ENCODE measurements at places on chromosomes 13 and 19.

DNA sequence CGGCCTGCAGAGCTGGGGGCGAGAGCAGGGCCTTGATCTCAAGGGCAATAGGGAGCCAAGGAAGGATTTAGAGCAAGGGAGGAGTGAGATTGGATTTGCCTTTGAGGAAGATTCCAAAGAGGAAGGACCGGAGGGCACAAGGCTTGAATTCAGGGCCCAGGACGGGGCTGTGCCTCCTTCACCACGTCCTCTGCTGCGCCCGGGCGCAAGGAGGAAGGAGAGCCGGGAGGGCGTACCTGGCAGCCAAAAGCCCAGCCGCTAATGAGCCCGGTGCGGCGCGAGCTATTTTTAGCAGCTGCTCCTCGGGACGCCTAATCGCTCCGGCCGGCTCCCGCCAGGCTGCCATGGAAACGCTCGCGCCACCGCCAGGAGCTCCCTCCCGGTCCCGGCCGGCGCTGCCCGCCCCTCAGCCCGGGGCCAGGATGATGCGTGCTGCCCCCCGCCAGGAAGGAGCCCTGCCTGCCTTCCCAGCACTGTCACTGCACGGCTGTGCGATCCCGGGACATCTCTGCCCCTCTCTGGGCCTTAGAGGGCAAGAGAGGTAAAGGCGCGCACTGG, 31.3 kb downstream of the TINCR start:
- no peak for DNase-seq

GRCh38 chr13:31950111-31950815, 81.3 kb upstream of the FRY start:
- no peak for DNase-seq

DNA sequence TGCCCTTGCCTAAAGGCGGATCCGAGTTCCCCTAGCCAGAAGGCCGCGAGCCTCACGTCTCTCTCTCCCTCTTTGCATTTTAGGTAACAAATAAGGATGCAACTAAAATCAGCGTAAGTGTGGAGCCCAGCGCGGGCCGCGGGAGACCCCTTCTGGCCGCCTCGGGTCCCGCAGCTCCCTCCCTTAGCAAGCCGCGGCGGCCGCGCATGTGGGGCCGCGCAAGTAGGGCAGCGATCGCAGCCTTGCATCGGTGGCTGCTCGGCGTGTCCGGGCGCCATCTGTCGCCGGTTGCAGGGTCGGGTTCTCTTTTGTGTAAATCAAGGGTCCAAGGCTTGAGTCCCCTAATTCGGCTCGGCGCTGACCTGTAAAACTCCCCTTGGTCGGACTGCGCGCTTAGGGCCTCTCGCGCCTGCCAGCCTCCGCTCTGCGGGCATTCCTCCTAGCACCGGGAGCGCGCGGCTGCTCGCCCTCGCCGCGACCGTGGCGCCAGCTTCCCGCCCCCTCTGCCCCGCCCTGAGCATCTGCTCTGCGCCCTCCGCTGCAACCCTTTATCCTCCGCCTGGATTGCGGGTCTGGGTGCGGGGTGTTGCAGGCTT, 2.7 kb downstream of the VSTM2B start:
- DNase-seq = peak; percentile 13

- DNase-seq = no peak
Observed at GRCh38 chr13:112506046-112506445, 81.9 kb downstream of the TUBGCP3 start.

DNA sequence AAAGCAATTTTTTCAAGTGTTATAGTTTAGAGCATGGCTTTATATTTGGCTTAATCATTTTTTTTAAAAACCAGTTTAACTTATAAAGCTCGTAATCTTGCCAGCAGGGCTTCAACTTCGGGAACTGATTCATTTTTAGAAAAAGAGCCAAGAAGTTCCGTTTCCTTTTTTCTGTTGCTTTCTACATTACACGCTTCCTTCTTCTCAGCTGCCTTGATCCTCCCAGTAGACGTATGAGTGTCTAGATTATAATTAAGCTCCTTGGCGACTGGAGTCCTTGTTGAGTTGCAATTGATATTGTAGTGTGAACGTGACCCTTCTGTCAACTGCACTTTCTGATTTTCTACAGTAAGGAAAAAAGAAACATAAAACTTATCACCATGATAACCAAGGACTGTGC, 497.2 kb downstream of the DIAPH3 start:
- no peak for DNase-seq

- DNase-seq = no peak
Observed at GRCh38 chr13:113566227-113566561, 18.4 kb upstream of the TFDP1 start.

DNA sequence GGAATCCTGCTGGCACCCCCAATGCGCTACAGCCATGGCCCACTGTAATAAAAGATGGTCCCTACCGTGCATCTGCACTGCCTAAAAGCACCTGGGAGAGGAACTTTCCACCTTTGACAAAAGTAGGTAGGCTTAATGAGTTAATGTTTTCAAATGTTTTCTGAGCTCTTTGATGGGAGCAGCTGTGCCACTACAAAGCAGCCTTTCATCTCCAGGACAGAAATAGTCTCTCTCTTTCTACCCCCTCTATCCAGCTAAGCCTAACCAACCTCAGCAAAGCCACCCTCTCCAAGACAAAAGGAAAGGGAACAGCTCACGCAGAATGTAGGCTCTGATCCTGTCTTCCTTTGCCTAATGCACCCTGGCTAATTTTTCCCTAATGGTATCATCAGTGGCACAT, 560.2 kb downstream of the UQCRFS1 start:
- DNase-seq = no peak

- no peak for DNase-seq
Observed at GRCh38 chr19:6416658-6417405, 7.8 kb downstream of the KHSRP start.

DNA sequence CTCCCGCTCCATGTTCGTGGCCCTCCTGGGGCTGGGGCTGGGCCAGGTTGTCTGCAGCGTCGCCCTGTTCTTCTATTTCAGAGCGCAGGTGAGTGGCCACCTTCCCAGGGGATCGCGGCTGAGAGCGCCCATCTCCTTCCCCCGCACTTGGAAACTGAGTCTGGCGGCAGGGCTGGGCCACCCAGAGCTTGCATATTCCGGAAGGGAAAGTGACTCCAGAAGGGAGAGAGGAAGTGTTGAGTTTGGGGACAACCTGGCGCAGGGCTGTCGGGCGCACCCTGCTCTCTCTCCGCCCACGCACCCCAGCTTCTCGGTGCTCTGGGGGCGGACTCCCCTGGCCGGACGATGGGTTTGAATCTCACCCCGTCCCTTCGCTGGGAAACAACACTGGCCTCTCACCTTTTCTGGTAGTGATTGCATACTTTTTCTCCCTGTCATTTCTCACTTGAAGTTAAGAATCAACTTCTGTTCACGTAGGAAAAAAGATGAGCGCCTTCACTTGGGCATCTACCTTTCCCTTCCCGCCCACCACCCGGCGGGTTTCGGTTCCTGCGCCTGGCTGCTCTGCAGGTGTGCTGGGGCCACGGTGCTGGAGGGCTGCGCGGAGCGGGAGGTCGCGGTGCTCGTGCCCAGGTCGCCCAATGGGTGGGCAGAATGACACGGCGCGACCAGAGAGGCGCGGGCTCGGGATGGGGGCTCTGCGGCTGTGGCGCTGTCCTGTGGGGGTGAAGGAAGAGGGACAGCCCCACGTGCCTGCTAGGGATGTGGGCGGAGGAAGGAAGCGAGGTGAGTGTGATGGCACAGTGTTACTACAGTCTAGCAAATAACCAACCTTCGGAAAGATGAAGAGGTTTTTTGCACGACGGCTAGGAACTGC, 721 bp downstream of the TNFSF11 start:
- DNase-seq = no peak

Data from NCI-H1048 (cell line).